Caco-2 (cell line): ENCODE measurements at places on chromosomes 11 and 22. TPM values are rescaled to one million over a fixed set of nuclear protein-coding genes. Genes with fewer than 3 reads are reported as not detected.

Gene HSPB2
- not detected in 2 replicates for total RNA-seq

Gene LRRC74B
- total RNA-seq: not detected in 2 replicates

Gene OR52E8
- not detected in 2 replicates for total RNA-seq

Gene PHF21B
- total RNA-seq: 0.98 TPM in 1 of 2 replicates, not detected in the other

Gene SCGB2A2
- not detected in 2 replicates for total RNA-seq

Gene ANO5
- not detected in 2 replicates for total RNA-seq

Gene OVOL1
- 19.5 and 21.2 TPM in 2 replicates for total RNA-seq

Gene NPTXR
- total RNA-seq: 12.8 and 16.4 TPM in 2 replicates

Gene LMF2
- total RNA-seq: 68.8 and 77.1 TPM in 2 replicates

Gene ZNHIT2
- 12.2 and 14.7 TPM in 2 replicates for total RNA-seq

Gene TRIM21
- total RNA-seq: 5.4 and 6.1 TPM in 2 replicates

Gene GAB4
- total RNA-seq: not detected in 2 replicates

Gene SCGB1A1
- not detected in 2 replicates for total RNA-seq

Gene UCP3
- total RNA-seq: 0.84 and 1.2 TPM in 2 replicates

Gene MS4A15
- total RNA-seq: not detected in 2 replicates

Gene OR5D16
- not detected in 2 replicates for total RNA-seq

DNA sequence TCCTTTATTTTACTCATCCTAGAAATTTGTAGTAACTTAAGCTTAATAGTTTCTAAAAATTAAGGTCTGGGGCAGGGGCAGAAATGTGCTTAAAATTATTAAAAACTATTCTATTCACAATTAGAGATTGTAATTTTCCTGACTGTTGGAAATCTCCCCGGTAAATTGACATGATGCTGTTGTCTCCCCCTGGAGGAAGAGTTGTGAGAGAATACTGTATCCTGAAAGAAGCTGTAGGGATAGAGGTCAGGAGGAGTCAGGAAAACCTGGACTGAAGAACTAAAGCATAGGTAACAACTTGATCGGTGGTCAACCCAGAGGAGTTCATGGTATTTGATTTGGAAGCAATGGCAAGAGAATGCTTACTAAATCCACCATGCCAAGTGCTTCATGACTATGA lies 16.2 kb upstream of the ESAM start:
- DNase-seq: no peak

GRCh38 chr11:61603667-61604066 lies 22.8 kb upstream of the SYT7 start:
- no peak for DNase-seq

DNA sequence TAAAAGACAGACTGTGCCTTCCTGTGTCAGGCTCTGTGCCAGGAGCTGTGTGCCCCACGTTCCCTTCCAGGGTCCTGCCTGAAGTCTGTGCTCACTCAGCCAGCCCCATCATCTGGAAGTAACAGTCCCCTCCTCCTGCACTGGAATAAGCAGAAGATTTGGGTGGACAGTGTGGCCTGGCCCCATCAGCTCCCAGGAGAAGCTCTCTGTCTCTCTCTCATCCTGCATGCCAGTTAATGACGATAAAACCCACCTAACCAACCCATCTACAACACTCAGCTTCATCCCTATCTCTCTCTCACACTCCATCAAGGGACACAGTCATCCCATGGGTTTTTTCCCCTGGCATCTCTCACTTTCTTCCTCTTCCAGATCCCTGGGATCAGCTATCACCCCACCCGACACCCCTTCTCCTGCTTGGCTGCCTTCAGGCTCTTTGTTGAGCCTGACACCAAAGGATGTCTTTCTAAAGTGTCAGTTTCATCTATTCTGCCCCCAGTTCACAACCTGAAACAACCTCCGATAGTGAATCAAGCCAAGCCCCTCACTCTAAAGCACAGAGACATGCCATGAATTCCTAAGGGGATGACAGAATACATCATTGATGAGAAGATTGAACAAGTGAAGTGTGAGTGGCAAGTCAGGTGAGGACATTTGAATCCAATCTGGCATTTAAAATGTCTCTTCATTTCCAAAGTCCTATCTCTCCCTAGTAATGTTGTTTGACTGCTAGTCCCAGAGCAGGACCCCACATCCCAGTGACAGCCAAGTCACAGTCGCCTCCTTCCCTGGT lies 91.4 kb upstream of the TOP3B start:
- no peak for DNase-seq

DNA sequence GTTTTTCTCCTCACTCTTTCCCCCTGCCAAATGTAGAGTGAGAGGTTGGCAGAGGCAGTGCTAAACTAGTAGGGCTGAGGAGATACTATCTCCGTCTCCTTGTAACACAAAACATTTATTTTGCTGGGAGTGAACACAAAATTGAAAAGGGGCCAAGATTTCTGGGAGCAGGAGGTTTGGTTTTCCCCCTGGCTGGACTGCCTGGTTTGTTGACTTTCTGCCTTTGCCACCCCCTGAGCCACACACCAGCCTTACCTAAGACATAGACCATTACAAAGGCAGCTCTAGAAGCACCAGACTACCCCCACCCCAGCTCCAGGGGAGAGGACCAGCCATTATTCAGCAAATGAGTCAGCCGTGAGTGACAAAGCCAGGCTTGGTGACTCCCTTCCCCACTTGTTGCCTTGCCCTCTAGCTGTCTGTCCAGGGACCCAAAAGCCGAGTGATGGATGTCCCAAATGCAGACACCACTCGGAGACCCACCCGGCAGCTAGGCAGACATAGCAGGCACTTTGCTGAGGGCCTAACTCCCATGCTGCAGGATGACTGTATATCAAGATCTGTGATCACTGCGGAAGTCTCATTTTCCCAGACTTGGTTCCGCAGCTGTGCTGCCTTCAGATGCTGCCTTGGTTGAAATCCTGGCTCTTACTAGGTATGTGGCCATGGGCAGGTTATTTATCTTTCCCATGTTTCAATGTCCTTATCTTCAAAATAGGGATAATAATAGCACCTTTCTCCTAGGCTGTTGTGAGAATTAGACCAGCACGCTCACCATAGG lies 17.7 kb upstream of the CDON start:
- DNase-seq: no peak

- DNase-seq: no peak
These were observed 20.9 kb downstream of the NCF4 start for GRCh38 chr22:36881504-36882245.

- no peak for DNase-seq
These were observed 7.8 kb upstream of the STIP1 start for GRCh38 chr11:64178203-64178602.

DNA sequence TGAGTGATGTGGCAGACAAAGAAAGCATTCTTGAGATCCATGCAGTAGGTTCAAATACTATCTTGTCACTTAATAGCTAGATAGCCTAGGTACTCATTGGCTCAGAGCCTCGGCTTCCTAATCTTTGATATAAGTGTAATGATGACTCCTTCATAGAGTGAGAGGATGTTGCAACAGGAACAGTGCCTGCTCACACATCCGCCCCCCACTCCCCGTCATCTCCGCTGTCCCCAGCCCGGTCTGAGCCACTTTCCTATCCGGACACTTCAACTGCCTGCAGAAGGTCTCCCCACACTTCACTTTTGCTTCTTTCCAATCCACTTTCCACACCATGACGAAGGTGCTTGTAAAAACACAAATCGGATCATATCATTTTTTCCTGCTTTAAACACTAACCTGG lies 128.8 kb downstream of the NTM start:
- DNase-seq: no peak

- no peak for DNase-seq
These were observed 243.4 kb downstream of the MIAT start for GRCh38 chr22:26900787-26901186.

DNA sequence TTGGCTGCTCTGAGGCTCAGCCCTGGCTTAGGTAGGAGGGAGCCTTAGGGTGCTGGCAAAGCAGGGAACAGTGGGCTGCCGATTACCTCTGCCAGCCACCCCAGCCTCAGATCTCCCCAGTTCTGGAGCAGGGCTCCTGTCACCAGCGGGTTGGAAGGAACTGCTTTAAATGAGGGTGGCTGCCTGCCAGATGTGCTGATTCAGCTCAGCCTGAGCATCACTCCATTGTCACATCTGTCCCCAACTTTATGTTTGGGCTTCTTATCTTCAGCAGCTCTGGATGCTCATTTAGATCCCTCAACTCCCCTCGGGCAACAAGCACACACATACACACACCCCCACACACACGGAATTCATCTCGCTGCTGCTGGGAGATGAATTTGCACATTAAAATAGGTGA lies 16.9 kb upstream of the ANKK1 start:
- no peak for DNase-seq

- DNase-seq: peak; percentile 82
These were observed 26.5 kb upstream of the UBASH3B start for GRCh38 chr11:122628810-122629555.

- no peak for DNase-seq
These were observed 3.7 kb upstream of the OR5AR1 start for GRCh38 chr11:56659755-56660154.

DNA sequence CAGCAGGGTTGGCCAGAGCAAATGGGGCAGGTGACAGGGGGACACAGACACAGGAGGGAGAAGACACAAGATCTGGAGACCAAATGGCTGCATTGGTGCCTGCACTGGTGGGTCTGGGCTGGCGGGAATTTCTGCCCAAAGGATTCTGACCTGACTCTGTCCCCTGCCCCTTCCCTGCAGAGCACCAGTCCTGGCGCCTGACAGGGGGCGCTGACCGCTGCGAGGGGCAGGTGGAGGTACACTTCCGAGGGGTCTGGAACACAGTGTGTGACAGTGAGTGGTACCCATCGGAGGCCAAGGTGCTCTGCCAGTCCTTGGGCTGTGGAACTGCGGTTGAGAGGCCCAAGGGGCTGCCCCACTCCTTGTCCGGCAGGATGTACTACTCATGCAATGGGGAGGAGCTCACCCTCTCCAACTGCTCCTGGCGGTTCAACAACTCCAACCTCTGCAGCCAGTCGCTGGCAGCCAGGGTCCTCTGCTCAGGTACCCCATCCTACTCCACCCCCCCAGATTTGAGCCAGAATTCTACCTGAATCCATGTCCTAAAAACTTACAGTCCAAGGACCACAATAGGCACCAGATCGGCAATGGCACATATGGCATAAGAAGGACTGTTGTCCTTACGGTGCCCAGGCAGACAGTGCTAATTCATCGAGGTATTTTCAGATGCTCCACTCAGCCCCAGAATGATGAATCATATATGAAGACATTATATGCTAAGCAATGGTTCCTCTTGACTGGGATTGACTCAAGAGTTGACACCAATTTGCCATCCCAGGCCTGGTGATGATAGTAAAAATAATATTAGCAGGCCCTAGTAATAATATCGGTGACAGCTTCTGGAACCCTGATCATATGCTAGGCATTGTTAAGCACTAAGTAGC lies 38.2 kb downstream of the CD6 start:
- no peak for DNase-seq

- DNase-seq: no peak
These were observed 24.1 kb downstream of the LARGE1 start for GRCh38 chr22:33896154-33896553.

GRCh38 chr11:118956094-118956846 lies at the start of gene UPK2:
UPK2 (plus strand) TSS chr11:118956298; CDS start chr11:118956351, 53 bp downstream.
- DNase-seq: peak; percentile 96

GRCh38 chr11:125939081-125939521 lies 6.7 kb upstream of the VSIG10L2 start:
- DNase-seq: no peak

DNA sequence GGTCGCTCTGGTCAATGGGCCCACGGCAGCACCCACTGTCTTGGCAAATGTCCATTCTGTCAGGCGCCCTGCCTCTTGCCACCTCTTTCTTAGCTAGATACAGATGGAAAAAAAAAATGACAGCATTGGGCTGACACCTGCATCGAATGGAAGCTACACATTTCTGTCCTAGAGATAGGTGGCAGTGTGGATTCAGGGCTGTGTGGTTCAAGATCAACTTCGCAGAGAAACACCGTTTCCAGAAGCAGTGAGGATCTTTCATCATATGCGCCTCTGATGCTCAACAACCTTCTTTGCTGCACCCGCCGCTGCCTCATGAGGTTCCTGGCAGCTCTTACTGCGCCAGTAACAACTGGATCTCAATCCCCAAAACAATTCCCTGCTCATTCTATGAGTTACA lies 236.3 kb downstream of the KIRREL3 start:
- DNase-seq: no peak

- DNase-seq: no peak
These were observed 316.7 kb downstream of the DLG2 start for GRCh38 chr11:85310479-85310878.

GRCh38 chr11:115996125-115996807 lies 492.1 kb upstream of the CADM1 start:
- DNase-seq: no peak

DNA sequence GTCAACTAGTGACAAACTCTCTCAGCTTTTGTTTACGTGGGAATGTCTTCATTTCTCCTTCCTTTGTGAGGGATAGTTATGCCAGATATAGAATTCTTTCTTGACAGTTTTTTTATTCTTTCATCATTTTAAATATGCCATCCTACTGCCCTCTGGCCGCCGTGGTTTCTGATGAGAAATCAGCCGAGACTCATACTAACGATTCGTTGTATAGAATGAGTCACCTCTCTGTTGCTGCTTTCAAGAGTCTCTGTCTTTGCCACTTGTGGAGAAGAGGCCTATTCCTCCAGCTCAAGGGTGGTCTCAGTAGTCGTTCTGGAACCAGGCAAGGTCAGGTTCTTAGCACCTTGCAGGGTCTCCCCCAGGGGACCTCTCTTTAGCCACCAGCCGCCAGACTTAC lies 8.0 kb downstream of the MYO7A start:
- no peak for DNase-seq

DNA sequence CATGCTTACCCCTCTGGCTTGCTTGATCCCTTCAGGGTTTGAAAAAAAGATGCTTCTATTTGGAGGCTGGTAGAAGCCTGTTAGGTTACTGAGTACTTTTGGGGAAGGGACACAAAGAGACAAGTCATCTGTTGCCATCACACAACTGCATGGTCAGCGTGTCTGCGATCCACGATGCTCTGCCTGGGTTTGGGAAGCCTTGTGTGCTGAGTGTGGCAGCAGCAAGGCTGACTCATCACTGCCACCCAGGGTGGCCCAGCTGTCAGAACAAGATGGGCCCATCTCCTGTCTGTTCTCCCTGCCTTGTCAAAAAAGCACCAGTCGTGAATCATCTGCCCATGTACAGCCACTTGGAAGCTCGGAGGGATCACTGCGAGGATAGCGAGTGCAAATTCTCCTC lies 26.2 kb downstream of the UBASH3B start:
- DNase-seq: no peak

- DNase-seq: no peak
These were observed 26.5 kb downstream of the CTTN start for GRCh38 chr11:70424765-70425344.
